Left hindlimb (tissue), 1 donor: ENCODE measurements at places on chromosomes 11 and 22.

- no peak for DNase-seq
These were observed 45.8 kb downstream of the LMO1 start for GRCh38 chr11:8217926-8218325.

DNA sequence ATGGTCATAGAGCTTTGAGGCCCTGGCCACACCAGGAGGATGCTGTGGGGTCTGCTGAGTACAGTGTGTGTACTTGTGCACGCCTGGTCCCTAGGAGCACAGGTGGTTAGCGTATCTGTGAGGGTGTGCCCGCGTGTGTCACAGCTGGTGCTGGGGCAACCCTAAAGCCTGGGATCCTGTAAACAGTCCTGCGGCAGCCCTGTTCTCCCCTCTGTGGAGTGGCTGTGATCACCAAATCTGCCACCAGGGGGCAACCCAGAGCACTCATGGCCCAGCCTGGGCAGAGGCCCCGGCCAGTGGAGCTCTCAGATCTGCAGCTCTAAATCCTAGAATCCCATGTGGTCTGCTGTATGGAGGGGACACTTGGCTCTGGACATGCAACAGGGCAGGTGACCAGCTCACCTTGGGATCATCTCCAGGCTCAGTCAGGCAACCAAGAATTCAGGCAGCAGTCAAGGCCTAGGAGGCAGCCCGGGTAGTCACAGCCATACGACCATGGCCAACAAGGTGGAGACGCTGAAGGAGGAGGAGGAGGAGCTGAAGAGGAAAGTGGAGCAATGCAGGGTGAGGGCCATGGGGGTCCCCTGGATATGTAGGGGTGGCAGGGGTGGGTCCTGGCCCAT is 3.9 kb downstream of the SH3BP1 start:
- peak; percentile 86 for DNase-seq

DNA sequence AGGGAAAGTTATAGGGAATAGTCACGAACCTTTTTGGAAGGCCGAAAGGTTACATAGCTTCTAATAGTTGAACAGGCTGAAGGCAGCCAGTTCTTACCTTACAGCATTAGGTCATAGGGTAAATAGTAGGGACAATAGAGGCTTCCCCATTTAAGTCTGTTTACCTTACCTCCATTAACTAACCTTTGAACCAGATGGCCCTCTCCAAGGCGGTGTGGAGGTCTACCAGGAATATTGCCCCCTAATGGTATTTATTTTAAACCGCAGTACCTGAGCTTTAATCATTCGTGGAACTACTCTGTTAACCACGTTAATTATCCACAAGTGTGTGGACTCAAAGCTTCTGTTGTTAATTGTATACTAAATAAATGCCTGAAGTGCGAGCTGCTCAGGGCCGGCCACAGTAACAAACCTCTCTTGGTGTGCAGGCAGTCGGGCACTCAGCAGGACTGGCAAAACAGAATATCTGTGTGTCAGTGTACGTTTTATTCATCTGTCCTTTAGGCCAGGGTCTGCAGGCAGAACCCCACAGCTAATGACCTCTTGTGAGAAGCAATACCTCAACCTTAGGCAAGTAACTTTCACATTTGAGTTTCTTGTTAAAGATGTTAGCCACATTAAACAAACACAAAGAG is 81.7 kb downstream of the PRCP start:
- no peak for DNase-seq

- DNase-seq: no peak
These were observed 2.9 kb downstream of the LGALS12 start for GRCh38 chr11:63508745-63509144.

DNA sequence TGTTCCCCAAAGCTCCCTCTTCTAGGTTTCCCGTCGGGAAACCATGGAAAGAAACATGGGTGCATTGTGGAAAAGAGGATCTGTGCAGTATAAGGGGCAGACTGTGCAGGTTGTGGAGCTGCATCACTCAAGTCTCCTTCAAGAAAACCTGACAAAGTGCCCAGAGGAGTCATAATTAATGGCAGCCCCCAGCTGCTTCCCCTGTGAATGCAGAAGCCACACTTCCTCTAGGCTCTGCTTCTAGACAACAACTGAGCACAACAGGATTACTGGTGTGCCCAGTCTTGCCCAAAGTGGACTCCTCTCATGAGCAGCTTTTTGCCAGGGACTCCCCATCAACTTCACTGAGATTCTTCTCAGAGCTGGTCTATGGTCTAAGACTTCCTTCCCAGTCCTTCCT is 42.6 kb upstream of the SCUBE2 start:
- no peak for DNase-seq

DNA sequence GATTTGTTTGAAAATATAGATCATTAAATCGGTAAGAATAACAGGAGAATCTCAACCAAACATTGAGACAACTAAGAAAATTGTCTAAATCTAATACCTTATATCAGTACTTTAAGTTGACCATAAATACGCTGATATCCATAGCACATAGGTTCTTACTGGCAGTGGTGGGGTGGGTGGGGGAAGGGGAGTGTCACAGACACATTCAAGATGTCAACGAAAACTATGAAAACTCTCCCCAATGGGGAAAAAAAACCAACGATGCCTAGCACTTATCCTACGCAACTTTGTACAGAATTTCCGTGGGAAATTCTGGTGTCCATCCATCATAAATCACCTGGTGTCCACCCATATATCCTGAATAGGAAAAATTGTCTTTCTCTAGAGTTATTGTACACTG is 6.2 kb downstream of the GRAP2 start:
- no peak for DNase-seq

GRCh38 chr11:18332891-18333290 is 10.5 kb downstream of the GTF2H1 start:
- DNase-seq: no peak

- DNase-seq: no peak
These were observed 21.3 kb downstream of the TRIM44 start for GRCh38 chr11:35683728-35684339.

DNA sequence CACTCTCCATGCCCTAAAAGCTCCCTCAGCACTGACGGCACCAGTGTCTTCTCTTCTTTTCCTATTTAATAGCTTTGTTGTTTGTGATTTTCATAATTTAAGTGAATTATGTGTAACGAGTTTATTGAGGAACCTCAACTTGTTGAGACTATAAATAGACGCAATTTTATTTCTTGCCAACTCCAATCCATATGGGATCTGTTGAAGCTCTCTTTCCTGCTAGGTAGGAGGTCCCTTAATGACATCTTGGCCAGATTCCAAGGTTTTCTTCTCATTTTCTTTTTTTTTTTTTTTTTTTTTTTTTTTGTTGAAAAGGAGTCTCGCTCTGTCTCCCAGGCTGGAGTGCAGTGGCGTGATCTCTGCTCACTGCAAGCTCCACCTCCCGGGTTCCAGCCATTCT is 14.2 kb downstream of the RTL6 start:
- DNase-seq: no peak

DNA sequence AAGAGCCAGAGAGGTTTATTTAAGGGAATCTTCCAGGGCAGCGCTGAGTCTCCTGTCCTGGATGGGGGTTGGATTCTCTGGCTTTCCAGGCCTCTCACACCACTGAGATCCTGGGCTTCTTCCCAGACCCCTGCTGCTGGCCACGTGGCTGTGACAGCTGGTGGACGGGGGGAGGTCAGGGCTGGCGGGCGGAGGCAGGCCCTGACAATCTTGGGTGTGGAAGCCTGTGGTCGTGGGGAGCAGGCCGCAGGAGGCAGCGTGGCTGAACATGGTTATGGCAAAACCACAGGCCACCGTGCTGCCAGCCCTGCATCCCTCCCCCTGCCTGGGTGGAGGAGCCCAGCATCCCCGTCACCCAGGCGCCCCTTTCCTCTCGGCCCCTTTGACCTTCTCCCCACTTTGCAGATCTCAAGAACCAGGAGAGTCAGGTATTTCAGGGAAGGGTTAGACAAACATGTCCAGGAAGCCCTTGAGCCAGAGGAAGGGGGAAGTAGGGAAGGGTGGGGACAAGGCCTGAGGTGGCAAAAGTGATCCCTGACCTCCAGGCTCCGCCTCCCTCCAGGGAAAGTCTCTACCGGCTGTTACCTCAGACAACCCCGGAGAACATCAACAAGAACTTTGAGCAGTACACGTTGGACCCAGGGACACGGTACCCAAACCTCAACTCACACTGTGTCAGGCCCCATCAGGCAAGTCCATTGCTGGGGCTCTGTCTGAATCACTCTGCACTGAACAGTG is 111.8 kb downstream of the MICAL2 start:
- peak; percentile 84 for DNase-seq

DNA sequence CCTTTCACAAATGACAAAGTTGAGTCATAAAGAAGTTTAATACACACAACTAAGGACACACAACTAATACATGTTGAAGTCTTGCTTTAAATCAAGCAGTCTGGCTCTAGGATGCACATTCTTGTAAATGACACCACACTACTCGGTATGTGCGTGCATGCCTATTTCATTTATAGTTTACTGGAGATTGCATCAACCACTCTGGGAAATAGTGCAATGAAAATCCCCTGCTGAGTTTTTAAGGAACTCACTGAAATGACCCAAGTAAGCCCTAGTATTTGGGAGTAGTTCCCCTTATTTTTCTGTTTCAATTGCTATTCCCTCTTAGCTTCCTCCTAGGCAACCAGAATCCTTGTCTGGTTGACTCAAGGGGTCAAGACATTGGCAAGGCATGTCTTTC is 160.2 kb upstream of the LARGE1 start:
- DNase-seq: no peak

DNA sequence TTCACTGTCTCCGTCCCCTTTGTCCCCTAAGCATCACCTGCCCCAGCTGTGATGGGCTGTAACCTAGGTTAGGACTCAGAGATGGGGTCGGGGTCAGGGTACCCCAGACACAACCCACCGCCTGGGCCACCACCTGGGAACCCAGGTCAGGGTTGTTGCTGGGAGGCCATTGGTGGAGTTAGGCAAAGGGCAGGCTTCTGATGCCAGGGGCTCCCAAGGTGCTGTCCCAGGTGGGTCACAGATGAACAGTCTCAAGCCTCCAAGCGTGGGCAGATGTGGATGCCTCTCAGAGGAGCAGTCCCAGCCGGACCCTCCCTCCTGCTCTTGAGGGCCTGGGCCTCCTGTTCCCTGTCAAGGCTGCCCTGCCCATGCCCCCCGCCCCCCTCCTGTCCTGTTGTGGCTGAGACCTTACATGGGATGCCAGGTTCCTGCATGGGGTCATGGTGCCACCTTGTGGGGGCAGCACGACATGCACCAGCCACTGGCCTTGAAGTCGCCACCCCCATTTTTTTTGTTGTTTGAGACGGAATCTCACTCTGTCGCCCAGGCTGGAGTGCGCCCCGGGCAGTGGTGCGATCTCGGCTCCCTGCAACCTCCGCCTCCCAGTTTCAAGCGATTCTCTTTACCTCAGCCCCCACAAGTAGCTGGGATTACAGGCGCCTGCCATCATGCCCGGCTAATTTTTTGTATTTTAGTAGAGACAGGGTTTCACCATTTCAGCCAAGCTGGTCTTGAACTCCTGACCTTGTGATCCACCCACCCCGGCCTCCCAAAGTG is 12.1 kb downstream of the GATD1 start:
- DNase-seq: no peak

GRCh38 chr11:86938900-86939880 is 16.0 kb downstream of the FZD4 start:
- no peak for DNase-seq

DNA sequence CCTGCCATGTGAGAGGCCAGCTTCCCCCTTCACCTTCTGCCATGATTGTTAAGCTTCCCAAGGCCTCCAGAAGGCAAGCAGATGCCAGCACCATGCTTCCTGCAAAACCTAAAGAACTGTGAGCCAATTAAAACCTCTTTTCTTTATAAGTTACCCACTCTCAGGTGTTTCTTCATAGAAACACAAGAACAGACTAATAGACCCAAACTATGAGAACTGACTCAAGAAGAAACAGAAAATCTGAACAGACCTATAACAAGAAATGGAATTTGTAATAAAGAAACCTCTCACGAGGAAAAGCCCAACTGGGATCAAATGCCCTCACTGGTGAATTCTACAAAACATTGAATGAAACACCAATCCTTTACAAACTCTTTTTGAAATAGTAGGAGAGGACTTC is 12.0 kb downstream of the NPAT start:
- no peak for DNase-seq

GRCh38 chr11:113838005-113838404 is 37.4 kb downstream of the USP28 start:
- DNase-seq: no peak

- no peak for DNase-seq
These were observed 9.8 kb downstream of the LRRC32 start for GRCh38 chr11:76660533-76661305.

GRCh38 chr11:83011333-83012167 is 60.1 kb downstream of the RAB30 start:
- DNase-seq: no peak

DNA sequence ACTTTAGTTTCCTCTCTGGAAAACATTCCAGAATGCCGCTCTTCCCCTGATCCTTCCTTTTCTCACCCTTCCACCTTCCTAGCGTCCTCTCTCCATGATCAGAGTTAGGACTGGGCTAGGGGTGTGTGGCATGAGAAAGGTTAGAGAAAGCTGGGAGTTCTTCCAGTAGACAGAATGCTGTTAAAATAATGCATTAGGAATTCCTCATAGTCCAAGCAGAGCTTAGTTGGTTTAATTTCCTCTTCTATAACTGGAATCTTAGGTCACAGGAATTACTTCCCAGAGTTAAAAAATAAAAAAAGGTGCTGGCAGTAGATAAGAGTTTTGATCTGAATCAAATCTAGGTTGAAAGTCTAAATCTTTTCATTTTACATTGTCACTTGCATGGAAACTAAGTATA is 37.2 kb upstream of the ADORA2A start:
- DNase-seq: no peak

GRCh38 chr11:32200136-32200847 is 109.4 kb downstream of the RCN1 start:
- no peak for DNase-seq

DNA sequence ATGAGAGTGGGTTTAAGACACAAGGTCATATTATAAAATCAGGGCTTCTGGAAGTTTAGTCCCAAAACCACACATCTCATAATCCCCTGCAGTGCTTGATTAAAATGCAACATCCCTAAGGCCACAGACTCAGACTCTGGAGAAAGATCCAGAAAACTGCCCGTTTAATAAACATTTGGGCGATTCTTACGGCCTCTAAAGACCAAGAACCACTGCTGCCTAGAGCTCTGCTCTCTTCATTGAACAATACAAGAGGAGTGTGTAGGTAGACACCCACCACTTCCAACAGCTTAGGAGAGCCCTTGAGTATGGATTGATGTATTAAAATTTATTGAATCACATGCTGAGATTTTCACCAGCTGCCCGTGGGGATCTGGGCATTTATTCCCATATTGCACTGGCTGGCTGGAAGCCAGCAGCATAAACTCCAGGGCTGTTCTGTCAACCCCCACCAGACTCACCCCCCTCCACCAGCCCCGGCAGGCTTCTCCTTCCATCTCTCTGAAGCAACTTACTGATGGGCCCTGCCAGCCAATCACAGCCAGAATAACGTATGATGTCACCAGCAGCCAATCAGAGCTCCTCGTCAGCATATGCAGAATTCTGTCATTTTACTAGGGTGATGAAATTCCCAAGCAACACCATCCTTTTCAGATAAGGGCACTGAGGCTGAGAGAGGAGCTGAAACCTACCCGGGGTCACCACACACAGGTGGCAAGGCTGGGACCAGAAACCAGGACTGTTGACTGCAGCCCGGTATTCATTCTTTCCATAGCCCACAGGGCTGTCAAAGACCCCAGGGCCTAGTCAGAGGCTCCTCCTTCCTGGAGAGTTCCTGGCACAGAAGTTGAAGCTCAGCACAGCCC is 749 bp upstream of the BEST1 start:
- peak; percentile 70 for DNase-seq

- no peak for DNase-seq
These were observed 22.3 kb upstream of the GUCY1A2 start for GRCh38 chr11:107040433-107041087.

GRCh38 chr11:72125956-72126355 is 9.6 kb upstream of the FOLR3 start:
- DNase-seq: no peak
